ENCODE measurements at places on chromosomes 12 and 14.
A peak's percentile ranks its signal among the peaks of the same experiment; 100 is the strongest.

GRCh38 chr12:15443611-15444010 is 121.3 kb downstream of the PTPRO start:
- no peak overlapping the region for H3K4me3 ChIP-seq
- no peaks in the 10 kb centered on the region for H3K27me3 ChIP-seq
- DNase-seq = no peak
- H3K4me1 ChIP-seq = no peaks in the 10 kb centered on the region
- no peaks in the 10 kb centered on the region for H3K36me3 ChIP-seq
- no peak overlapping the region for H3K27ac ChIP-seq

DNA sequence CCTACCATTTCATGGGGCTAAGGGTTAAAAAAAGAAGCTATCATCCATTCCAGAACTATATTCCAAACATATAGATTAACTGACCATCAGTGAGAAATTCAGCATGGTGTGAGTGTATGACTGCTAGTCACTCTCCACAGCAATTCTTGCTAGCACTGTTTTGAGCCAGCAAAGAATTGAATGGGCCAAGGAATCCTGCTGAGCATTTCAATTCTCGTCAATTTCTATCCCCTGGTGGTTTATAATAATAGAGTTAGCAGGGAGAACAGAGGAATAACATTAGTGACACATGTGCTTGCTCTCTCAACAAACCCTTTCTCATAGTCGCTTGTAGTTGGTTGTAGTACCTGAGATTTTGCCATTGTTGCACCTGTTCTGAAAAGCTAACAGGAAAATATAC is 7.2 kb downstream of the MBIP start:
- DNase-seq = no peak
- H3K4me3 ChIP-seq = no peak overlapping the region
- peaks cover 2% of the 10 kb centered on the region for H3K36me3 ChIP-seq
- no peaks in the 10 kb centered on the region for H3K27me3 ChIP-seq
- no peaks in the 10 kb centered on the region for H3K4me1 ChIP-seq
- H3K27ac ChIP-seq = no peak overlapping the region

DNA sequence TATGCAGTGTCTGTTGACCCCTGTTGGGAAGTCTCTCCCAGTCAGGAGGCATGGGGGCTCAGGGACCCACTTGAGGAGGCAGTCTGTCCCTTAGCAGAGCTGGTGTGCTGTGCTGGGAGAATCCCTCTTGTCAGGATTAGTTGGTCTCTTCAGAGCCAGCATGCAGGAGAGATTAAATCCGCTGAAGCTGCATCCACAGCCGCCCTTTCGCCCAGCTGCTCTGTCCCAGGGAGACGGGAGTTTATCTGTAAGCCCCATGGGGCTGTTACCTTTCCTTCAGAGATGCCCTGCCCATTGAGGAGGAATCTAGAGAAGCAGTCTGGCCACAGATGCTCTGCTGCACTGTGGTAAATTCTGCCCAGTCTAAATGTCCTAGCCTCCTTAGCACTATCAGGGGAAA is 13.1 kb upstream of the KLRC1 start:
- no peaks in the 10 kb centered on the region for H3K4me1 ChIP-seq
- H3K36me3 ChIP-seq = no peaks in the 10 kb centered on the region
- H3K27ac ChIP-seq = no peak overlapping the region
- H3K27me3 ChIP-seq = no peaks in the 10 kb centered on the region
- no peak overlapping the region for H3K4me3 ChIP-seq

DNA sequence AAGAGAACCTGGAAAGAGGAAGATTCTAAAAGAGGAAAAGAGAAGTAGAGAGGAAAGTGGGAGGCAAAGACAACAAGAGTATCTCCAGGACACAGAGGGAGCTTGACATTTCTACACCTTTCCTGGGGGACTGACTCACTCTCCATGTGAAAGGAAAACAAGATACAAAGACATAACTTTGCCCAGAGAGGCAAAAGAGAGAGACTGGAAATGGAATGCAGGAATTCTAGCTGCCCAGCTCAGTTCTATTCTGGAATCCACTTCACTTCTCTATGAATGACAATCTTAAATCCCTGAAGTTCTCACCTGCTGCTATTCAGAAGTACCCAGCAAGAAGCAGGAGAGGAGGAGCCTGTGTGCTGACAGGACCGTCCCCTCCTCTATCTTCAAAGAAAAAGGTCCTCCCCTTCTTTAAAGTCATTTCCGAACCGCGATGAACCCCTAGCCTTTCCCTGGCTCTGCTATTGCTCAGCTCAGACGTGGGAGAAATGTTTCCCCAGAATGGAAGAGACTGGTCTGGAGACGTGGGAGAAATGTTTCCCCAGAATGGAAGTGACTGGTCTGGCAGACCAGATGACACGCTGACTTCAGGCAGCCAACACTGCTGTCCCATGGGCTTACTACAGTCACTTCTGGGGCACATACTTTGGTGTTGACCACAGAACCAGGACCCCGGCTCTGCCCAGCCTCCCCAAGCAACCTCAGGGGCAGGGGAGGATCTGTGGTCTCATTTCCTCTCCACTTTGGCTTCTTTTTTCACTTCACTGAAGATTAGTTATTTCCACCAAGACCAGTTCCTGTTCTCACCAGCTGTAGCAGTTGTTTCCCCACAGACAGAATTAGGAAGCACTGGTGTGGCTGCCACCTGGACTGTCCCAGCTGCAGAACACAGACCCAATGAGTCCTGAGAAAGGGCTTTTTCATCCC is 8.3 kb downstream of the FMNL3 start:
- no peaks in the 10 kb centered on the region for H3K27me3 ChIP-seq
- H3K27ac ChIP-seq = peak overlapping the region; percentile 45
- no peak overlapping the region for H3K4me3 ChIP-seq

GRCh38 chr14:64758025-64758521 is 53.8 kb downstream of the PLEKHG3 start:
- H3K4me1 ChIP-seq = no peaks in the 10 kb centered on the region
- H3K27ac ChIP-seq = no peak overlapping the region
- H3K36me3 ChIP-seq = no peaks in the 10 kb centered on the region
- no peaks in the 10 kb centered on the region for H3K27me3 ChIP-seq
- DNase-seq = no peak

DNA sequence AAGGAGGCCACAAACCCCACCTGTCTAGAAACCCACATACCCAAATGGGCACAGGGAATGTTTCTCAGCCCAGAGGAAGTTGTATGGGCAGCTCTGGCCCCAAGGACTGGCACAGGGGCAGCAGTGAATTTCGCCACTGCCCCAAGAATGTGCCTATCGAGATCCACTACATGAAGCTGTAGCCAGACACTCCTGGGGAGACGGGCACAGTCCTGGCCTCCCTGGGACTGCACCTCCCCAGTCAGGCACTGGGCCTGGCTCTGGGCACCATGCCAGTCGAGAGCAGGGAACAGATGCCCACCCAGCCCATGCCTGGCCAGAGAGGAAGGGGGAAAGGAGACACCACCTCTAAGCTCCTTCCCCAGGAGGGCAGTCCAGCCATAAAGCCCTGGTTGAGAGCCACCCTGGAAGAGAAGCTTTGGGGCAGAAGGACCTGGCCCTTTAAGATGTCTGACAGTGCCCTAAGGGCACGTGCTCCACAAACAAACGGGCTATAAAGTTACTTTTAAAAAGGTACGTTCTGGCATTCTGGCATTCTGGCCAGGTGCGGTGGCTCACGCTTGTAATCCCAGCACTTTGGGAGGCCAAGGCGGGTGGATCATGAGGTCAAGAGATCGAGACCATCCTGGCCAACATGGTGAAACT is 8.4 kb downstream of the ADCY6 start:
- no peaks in the 10 kb centered on the region for H3K27me3 ChIP-seq
- no peak overlapping the region for H3K4me3 ChIP-seq
- no peak for DNase-seq
- no peak overlapping the region for H3K27ac ChIP-seq
- no peaks in the 10 kb centered on the region for H3K4me1 ChIP-seq

DNA sequence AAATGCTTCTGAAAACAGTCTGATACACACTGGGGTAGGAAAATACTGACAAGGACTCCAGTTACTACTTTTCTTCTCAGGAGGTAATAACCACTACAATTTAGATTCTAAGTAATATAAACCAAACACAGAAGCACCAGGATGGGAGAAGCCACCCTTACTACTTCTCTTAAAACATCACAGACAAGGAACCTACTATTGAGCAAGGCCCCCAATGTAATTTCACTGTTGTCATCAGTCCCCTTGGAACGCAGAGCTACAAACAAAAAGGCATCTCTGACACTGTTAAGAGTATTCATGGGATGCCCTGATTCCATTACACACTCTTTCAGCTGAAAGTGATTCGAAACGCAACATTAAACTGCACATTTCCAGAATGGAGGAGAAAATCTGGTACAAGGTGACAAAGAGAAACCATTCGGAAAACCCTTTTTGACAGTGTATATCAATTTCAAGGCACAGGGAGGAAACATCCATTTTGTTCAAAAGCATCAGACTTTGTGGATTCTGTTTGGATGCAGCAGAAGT is 185.9 kb downstream of the PPM1H start:
- DNase-seq = no peak
- H3K27ac ChIP-seq = no peak overlapping the region
- H3K4me1 ChIP-seq = no peaks in the 10 kb centered on the region
- H3K27me3 ChIP-seq = no peaks in the 10 kb centered on the region
- no peaks in the 10 kb centered on the region for H3K36me3 ChIP-seq

DNA sequence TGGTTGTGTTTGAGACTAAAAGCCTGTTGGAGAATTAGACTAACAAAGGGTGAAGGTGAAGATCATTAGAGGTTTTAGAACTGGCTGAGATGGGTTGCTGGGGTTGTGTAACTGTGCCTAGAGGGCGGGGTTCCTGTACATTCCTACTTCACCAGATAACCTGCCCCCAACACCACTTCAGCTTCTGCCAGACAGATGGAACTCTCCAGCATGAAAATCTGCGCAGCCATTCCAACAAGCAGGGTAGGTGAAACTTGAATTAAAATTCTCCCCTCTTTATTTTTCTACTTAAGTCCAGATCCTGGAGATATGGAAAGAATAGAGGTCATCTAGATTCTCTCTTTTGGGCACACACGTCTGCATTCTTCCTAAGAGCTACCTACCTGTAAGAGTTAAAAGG is 6.0 kb downstream of the FOXG1 start:
- peaks cover 3% of the 10 kb centered on the region for H3K4me1 ChIP-seq
- H3K27ac ChIP-seq = no peak overlapping the region
- no peak for DNase-seq
- no peak overlapping the region for H3K4me3 ChIP-seq
- peaks cover 14% of the 10 kb centered on the region for H3K27me3 ChIP-seq
- no peaks in the 10 kb centered on the region for H3K36me3 ChIP-seq

GRCh38 chr14:56759094-56759493 is 51.2 kb downstream of the OTX2 start:
- no peak for DNase-seq
- no peak overlapping the region for H3K4me3 ChIP-seq
- no peaks in the 10 kb centered on the region for H3K4me1 ChIP-seq
- no peaks in the 10 kb centered on the region for H3K27me3 ChIP-seq

DNA sequence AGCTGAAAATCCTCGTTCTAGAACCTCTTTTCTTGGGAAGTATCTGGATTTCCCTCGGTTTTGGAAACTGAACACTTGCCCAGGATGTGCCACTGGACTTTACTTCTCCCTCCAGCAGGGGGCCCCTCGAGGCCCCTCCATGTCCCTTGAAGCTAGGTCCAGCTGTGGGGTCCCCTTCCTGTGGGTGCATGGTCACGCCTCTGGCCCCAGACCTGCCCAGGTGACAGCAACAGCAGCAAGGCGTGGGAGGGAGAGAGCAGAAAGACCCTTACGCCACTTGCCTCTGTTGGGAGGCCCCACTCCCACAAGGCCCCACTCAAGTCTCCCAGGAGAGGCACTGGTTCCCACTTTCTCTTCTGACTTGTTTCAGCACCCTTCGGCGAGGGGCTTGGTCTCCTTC is 3.1 kb downstream of the SLC25A29 start:
- no peak overlapping the region for H3K4me3 ChIP-seq
- H3K27me3 ChIP-seq = no peaks in the 10 kb centered on the region
- H3K4me1 ChIP-seq = peaks cover 5% of the 10 kb centered on the region
- DNase-seq = no peak
- H3K27ac ChIP-seq = no peak overlapping the region

- H3K36me3 ChIP-seq = no peaks in the 10 kb centered on the region
- no peaks in the 10 kb centered on the region for H3K27me3 ChIP-seq
- DNase-seq = no peak
- no peak overlapping the region for H3K27ac ChIP-seq
- H3K4me1 ChIP-seq = no peaks in the 10 kb centered on the region
These were observed 17.4 kb upstream of the DRAM1 start for GRCh38 chr12:101859664-101860607.

All from liver (tissue), 10 donors.